Uterine smooth muscle cell (primary cell): ENCODE measurements at places on chromosomes 6 and 20. TPM values are rescaled to one million over a fixed set of nuclear protein-coding genes. Genes with fewer than 3 reads are reported as not detected.

Gene CTAGE9
- not detected in 2 replicates for total RNA-seq

Gene ENPP3
- under 0.01 and 0.22 TPM in 2 replicates for total RNA-seq

Gene CCR6
- total RNA-seq = not detected in 2 replicates

Gene GGTLC1
- not detected in 2 replicates for total RNA-seq

Gene TRIM31
- not detected in 2 replicates for total RNA-seq

Gene DAAM2
- total RNA-seq = 3.8 and 6.5 TPM in 2 replicates
